ENCODE measurements at places on chromosomes 4 and X.
A peak's percentile ranks its signal among the peaks of the same experiment; 100 is the strongest.

- DNase-seq: no peak
Observed at GRCh38 chrX:54695816-54696487, 102.1 kb downstream of the ITIH6 start.

DNA sequence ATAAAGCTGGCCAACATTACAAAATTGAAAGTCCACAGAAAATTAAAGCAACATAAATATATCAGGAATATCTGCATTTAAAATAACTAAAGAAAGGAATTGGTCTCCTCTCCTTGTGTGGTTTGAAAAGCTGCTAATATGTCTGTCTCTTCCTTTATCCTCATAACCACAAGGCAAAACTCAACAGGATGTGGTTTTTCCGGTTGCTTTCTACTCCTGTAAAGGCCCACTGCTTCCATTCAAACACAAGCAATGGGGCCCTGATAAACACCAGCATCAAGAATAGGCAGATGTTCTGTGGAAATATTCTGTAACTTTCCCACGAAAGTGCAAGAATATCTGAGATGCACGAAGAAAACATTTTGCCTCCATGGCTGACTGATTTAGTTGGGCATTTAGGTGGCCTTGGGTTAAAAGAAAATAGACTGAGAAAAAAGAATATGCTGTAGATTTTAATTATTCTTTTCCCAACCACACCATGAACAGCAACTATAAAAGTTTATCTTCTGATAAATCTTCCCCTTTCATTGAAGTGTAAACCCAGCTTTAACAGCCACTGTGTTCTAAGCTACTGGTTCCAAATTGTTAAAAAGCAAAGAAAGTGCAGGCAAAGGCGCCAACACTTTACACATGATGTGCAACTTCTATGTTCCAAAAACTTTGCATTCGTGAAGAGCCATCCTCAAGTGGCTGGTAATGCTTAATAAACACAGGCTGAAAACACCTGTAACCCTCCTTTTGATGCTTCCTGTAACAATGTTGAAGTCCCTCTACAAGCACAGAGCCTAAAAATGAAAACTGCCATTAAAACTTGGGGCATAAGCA, 50.5 kb upstream of the NDST3 start:
- DNase-seq: no peak

DNA sequence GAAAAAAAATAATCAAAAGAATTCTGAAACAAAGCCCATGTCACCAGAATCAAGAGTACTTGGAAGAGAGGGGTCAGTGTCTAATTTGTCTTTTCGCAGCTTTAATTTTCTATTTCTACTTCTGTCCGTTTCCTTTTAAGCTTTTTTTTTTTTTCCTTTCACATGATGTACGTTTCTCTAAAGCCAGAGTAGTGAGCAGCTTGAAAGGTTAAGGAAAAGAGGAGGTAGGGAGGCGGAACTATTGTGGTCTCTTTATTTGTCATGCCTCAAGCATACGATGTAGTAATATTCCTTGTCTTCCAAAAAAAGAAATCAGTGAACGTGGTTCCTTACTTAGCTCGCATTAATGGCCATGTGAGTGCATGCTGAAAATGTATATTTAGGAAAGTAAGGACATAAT, 311.5 kb downstream of the TENM3 start:
- no peak for DNase-seq

GRCh38 chr4:147843162-147843561, 111.3 kb downstream of the ARHGAP10 start:
- DNase-seq: no peak

GRCh38 chr4:172653676-172654075, 514.9 kb upstream of the GALNT7 start:
- no peak for DNase-seq

DNA sequence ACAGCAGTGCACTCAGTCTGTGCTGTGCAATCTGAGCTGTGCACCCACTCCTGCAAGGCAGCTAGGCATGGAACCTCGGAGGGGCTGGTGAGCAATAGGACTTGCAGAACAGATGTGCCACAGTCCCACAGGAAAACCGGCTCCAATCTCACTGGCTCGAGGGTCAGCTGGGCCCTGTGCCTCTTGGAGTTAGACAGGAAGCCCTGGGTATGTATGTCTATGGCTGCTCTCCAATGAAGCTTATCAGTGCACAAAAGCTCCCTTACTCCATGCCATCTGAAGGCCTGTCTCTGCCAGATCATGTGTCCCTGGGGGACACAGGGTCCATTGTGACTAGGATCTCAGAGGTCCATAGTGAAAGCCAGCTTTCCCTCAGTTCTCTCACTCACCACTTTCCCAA, 335.8 kb downstream of the SH3BGRL start:
- DNase-seq: no peak

GRCh38 chr4:61320154-61320553, 120.0 kb downstream of the ADGRL3 start:
- no peak for DNase-seq

DNA sequence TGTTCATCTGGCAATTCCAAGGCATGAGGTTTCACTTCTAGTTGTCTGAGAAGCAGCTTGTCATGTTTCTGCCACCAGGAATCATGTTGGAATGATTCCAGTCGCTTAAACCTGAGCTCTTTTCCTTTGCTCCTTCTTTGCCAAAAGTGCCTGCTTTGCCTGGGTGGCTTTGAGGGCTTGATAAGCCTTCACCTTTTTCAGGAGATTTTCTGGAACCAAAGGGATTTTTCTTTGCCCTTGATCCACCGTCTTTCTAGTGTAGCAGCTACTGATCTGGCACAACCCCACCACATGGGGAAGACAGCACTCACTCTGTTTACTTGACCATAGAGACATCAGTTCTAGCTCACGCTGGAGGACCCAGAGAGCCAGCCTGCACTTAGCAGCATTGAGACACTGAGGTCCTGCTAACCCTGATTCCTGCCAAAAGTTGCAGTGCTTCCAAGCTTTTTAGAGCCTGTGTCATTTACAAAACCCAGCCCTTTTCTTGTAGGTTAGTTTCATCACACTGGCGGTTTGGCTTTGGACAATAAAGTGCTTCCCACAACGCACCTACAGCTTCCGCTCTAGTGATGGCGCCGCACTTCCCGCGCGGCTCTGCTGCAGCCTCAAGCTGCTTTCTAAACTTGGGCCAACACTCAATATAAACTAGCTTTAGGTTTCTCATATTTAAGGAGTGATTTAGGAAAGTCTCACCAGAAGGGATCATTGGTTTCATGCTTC, 7.3 kb upstream of the CCNI start:
- DNase-seq: no peak

DNA sequence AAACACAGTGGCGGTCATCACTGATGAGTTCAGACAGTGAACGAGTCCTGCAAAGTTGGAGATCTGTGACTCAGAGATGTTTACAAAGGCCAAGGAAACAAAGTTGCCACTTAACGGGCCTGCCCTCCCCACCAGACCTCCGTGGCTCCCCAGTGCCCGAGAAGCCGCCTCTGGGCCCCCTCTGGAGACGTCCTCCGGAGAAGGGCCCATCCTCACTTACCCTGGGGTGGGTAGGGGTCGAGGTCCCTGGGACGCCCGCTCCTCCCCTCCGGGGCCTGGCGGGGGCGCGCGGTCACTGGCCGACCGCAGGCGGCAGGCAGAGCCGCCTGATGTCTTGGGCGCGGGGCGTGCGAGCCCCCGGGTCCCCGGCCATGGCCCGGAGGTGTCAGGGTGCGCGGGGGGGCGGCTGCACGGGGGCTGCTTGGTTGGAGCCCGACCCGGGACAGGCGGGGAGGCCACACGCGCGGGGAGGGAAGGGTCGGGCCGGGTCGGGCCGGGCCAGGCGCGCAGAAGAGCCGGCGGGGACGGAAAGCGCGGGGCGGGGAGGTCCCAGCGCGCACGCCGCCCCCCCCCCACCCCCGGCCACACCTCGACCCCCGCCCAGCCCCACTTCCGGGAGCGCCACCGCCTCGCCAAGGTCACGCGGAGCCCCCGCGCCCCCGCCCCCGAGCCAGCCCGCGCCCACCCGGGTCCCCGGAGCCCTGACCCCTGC, 529 bp downstream of the DHRSX start:
- peak; percentile 71 for DNase-seq

DNA sequence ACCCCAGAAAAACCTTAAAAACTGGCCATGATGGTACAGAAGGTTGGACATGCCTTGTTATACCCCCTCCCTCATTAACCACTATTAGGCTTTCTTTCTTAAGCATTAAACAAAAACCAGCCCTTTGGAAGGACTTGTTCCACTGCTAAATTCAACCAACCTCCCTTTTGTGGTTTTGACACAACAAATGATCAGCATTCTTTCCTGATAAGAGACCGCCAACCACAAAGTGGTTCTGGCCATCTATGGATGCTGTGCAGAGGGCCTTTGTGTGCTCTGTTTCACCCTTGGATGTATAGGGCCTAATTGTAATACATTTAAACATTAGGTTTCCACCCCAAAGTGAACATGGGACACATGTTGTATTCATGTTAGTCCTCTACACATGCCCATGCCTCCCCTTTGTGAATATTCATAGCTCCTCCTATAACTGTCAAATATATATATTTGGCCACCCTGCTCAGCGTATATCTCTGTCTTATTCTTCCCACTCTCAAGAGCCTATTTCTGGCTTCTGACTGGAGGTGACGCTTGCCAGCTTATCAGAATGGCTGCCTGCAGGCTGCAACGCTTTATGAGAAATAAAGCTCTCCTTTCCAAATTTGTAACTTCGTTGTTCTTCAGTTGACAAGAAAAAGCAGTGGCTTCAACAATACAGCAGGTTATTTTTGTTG, 126.6 kb downstream of the NPNT start:
- no peak for DNase-seq

DNA sequence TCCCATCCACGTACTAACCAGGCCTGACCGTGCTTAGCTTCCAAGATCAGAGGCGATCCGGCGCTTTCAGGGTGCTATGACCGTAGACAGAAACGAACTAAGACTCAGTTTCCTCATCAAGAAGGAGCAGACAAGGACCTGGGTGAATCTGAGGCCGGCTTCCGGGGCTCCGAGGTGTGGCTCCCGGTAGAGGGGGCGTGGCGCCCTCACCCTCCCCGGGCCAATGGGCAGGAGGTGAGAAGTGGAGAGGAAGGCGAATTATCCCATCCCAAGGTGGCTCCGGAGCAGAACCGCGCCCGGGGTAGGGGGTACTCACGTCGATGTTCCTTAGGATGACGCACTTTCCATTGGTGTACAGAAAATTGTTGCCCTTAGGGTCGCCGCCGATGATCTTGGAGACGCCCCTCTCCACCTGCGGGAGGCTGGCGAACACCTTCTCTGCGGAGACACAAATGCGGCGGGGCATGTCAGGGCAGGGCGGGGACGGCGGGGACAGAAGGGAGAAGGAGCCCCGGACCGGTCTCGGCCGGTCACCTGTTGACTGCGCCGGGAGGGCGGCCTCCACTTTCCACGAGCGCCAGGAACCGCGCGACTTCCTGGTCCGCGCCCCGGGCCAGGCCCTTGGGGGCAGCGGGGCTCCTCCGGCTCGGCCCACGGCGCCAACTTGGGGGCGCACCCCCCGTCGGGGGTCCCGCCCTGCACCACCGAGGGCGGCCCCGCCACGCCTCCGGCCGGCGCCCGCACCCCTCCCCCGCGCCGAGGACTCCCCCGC, 616 bp downstream of the WDR1 start:
- no peak for DNase-seq

GRCh38 chr4:124530464-124531077, 182.0 kb downstream of the ANKRD50 start:
- no peak for DNase-seq

- DNase-seq: no peak
Observed at GRCh38 chrX:126342859-126343258, 176.8 kb upstream of the DCAF12L2 start.

GRCh38 chr4:2800691-2801596, 8.1 kb downstream of the SH3BP2 start:
- DNase-seq: peak; percentile 95

- no peak for DNase-seq
Observed at GRCh38 chrX:37883196-37883595, 35.8 kb upstream of the DYNLT3 start.

DNA sequence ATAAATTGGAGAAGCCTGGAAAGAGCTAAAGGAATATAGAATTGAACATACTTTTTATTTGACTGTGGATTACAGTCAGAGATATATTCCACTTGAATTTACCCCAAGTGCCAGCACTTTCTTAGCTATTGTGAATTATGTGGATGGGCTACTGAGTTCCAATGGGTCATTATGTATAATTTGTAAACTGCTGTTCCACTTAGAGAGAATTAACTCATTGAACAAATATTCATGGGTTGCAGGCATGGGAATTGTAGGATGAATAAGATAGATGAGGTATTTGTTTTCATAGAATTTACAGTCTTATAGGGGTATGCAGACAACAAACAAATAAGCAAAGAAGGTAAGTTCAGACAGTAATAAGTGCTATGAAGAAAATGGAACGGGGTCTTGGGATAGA, 195.7 kb downstream of the SHROOM3 start:
- no peak for DNase-seq

- DNase-seq: no peak
Observed at GRCh38 chr4:81905971-81906370, 434.3 kb upstream of the RASGEF1B start.

DNA sequence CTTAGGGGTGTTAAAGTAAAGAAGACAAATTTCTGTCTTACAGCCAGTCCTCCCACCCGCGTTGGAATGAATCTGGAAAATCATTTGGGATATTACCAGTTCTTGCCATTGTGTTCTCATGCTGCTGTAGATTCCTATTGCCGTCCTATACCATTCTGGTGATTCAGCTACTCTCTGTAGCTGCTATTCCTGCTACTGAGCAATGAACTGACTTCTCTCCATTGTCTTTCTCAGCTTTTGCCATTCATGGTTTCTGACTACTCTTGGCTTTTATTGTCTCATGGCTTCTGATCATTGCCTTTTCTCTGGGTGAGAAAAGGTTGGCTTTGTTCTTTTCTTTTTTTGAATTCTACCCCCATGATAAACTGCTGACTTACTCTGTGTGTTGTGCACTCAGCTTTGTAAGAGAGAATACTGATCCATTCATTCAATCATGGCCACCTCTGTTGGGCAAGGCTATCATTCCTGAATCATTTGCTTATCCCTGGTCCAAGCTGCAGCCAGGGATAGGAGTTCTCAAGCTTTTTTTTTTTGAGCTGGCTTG, 27.7 kb upstream of the METAP1 start:
- DNase-seq: no peak

DNA sequence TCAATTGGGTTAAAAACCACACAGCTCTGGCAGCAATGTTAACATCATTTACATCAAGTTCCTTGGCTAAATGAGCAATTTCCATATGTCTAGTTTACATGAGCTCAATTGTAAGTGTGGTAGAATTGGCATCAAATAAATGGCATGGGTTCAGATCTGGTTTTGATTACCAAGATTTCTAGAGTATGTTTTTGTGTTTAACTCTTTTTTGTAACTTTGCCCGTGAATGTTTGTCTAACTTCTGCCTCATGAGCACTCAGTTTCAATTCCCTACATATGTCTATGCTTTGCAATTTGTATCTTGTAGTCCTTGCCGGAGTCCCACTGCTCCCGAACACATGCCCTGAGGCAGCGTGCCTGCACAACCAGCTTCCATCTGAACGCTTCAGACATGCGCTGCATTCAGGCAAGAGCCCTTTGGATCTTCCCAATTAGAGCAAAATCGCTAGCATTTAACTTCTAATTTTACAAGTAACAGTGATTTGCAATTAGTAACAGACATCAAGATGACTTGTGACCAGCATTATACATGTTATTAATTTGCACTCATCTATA, 644.4 kb downstream of the TRIML1 start:
- DNase-seq: no peak
